Activated effector memory CD4-positive, alpha-beta T cell treated with Interleukin-2 at 50 U/mL for 16 hours (primary cell): ENCODE measurements at places on chromosomes 1 and 21.

DNA sequence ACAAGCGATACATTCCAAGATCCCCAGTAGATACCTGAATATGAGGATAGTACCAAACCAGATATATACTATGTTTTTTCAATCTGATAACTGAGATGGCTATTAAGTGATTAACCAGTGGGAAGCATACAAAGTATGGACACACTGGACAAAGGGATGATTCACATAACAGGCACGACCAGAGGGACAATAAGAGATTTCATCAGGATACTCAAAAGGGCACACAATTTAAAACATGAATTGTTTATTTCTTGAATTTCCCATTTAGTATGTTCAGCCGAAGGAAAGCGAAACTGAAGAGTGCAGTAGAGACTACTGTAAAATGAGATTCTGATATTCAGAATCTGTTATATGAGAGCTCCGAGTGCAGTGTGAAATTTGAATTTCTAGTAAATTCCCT is 10.6 kb downstream of the ZZZ3 start:
- DNase-seq = no peak

DNA sequence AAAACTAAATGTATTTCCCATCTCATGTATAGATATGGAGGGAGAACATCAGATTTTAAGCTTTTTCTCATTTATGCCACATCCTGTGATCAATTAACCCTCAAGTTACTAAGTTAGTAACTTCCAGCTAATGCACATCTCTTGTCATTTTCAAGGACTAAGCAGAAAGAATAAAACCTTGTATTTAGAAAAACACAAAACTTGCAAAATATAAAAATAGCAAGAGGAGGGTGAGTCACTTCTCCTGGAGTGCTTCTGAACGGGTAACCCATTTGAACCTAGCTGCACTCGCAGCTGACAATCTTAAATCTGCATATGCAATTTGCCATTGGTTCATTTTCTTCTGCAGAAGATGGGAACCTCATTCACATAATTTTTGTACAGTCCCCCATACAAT is 500.5 kb downstream of the SETD4 start:
- no peak for DNase-seq

- no peak for DNase-seq
These were observed 4.2 kb upstream of the GUCA2A start for GRCh38 chr1:42168763-42169162.

DNA sequence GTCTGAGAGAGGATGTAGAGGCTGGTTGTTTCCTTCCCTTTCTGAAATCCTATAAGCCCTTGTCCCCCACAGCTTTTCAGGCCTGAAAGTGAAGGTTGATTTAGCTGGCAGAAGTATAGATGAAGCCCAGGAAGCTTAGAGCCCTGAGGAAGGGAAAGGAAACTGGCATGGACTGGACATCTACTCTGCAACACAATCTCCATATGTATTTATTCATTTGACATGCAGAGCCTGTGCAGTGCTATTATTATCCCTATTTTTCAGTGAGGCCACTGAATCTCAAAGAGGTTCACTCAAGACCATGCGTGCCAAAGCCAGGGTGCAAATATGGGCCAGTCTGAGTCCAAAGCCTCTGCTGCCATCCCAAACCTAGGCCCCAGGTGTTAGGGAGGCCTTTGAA is 78.5 kb upstream of the KCND3 start:
- DNase-seq = no peak

GRCh38 chr1:100400404-100400803 is 48.1 kb downstream of the CDC14A start:
- peak; percentile 59 for DNase-seq

- no peak for DNase-seq
These were observed 406 bp upstream of the DNAJC8 start for GRCh38 chr1:28233264-28233606.

DNA sequence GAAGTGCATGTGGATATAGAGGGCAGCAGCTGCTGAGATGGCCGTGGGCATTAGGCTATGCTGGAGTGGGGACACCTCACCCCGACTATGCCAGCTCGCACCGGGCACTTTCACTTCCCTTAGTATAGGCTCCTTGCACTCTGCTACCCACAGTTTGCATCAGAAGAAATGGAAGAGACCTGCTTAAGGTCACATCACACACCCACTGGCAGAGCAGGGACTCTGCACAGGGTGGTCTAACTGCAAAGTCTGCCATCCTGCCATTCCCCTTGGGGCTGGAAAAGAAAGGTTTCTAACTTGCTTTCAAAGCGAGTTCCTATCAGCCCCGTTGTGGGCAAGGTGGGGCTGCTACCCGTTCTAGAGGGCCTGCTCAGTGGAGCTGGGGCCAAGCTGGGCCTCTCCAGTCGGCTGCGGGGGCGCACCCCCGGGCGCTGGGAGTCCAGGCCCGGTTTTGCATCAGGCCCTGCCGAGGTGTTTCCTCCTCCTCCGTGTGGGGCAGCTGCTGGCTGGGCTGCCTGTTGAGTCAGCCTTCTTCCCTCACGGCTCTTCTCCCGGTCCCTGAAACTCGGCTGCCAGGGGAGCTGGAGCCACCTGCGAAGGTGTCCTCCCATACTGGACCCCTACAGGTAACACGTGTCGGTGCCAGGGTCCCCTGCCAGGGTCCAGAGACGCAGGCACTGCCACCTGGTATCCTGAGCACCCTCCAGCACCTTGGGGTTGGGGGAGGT is at the start of gene SYTL1:
TSS of gene SYTL1 (plus strand) at position 498 of the 728 bp plus-strand sequence. CDS start 3,313 bp downstream, outside the sequence.
- DNase-seq = peak; percentile 64

- DNase-seq = no peak
These were observed 288.9 kb downstream of the TM2D1 start for GRCh38 chr1:61436016-61436415.

DNA sequence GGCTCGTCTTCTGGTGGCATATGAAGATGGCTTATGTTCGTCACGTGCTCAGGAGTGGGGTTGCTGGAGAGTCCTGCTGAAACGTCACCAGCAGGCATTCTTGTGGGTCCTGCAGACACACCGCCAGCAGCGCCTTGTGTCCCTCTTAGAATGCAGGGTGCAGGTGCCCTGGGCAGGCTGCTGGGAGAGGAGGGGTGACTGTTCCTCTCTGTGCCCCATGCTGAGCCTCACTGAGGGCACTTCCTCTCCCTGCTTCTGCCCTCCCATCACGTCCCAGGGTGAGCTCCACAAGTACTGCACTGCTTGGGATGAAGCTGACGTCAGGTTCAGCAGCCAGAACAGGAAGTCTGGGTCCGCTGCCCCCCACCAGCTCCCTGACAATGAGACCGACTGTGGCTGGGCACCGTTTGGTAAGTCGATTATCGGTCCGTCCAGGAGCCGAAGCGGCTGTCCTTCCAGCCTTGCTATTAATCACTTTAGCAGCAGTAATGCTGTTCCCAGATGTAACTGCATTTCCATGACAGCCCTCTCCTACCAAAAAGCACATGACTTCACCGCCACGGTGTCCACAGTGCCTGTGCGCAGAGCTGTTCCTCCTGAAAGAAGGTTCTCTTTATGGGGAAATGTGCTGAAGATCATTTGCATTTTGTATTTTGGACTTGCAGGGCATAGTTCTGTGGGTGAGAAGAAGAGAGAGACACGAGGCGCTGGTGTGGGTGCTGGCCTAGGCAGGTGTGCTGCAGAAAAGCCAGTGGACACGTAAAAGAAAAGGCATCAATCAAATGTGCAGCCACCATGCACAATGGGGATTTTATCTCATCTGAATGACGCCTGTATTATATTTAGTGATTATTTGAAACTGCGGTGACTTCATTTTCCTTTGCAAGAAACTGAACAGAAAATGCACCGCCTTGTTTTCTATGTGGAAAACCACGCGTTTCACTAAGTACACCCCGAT is 21.0 kb downstream of the SLC37A1 start:
- DNase-seq = no peak

DNA sequence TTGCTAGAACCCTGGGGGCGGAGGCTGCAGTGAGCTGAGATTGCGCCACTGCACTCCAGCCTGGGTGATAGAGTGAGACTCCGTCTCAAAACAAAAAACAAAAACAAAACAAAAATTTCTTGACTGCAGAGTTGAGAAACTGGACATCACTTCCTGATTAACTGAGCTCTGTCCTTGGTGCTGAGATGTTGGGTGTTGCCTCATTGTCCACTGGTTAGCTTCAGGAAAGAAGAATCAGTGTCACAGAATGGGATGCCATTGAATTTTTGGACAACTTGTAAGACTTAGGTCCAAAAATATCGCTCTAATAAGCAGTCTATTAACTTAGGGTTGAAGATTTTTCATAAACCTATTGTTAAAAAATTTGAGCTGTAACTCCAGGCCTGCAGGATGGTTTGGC is 23.8 kb upstream of the KCNA10 start:
- no peak for DNase-seq

- DNase-seq = no peak
These were observed 814.6 kb upstream of the TMPRSS15 start for GRCh38 chr21:19218163-19218562.
